Fibroblast of upper back skin (primary cell): ENCODE measurements at places on chromosomes 2 and 18.
A peak's percentile ranks its signal among the peaks of the same experiment; 100 is the strongest.

DNA sequence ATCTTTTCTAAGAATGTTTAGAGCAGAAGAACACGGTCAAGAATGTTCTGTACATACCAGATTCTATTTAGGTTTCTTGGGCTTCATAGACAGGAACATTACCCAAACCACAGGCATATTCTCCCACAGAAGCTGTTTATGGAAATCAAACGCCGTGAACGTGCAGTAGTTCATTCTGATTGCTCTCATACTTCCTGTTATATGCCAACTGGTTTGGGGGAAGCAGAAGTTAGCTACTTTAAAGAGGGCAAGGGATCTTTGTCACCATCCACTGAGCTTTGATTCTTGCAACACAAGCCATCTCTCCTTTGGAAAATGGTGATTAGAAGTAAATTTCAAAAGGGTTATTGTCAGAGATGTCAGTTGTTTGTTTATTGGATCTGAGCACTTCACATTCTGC, 182.2 kb upstream of the NRP2 start:
- no peak for DNase-seq

DNA sequence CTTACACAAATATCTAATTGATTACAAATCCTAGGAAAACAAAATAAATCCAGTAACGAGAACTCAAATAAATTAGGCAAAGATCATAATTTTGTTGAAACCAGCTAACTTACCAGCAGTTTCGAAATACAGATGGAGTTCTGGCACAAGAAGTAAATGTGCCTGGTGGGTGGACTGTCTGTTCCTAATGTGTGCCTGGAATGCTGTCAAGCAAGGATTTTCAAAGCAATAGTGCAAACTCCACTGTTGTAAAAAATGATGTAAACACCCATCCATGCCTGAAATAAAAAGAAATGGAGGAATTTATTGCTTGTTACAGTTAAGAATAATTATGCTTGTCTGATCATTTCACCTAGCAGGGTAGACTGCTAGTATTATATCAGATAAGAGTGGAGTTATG, 423.9 kb upstream of the MAP2 start:
- DNase-seq: no peak

DNA sequence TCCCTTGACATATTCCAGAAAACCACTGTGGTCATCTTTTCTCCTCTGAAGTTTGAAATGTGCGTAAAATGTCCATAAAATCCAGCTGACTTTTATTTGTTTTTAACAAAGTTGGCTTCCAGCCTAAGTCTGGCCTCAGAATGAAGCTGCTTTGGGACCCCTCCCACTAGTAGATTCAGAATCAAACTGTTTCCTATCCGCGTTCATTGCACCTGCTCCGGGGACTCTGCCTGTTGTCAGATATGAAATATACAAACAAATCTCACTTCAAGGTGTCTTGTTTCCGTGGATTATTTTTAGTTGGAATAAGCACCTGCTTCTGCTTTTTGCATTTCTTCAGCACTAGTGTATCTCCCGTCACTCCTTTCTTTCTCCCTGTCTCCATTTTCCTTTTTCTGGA, 115.7 kb upstream of the FHL2 start:
- DNase-seq: no peak

GRCh38 chr2:198534756-198535155, 730.4 kb downstream of the PLCL1 start:
- no peak for DNase-seq

GRCh38 chr18:56351911-56352500, 286.4 kb downstream of the TXNL1 start:
- no peak for DNase-seq

- DNase-seq: peak; percentile 67
These were observed 119.6 kb downstream of the LCLAT1 start for GRCh38 chr2:30566631-30567030.

GRCh38 chr2:28361991-28362710, 30.5 kb upstream of the FOSL2 start:
- no peak for DNase-seq

DNA sequence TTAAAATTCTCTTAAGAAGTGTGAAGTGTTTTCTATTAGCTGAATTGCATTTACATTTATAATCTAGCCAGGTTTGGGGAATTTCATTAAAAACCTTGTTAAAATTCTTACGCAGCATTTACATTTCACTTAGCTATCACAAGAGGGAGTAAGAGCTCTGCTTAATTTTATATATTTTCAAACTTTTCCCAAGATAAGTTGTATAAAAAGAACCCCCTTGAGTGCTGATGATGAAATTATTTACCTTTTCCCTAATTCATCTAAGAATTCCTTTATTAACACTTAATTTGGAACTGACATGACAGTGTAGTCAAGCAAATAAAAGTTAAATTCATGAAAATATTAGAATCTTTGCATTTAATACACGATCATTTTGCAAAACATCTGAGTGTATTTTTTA, 54.2 kb upstream of the ZSWIM2 start:
- peak; percentile 24 for DNase-seq
